ENCODE measurements at places on chromosomes 4 and X. TPM values are rescaled to one million over a fixed set of nuclear protein-coding genes. Genes with fewer than 3 reads are reported as not detected.
A peak's percentile ranks its signal among the peaks of the same experiment; 100 is the strongest.

The MAGEA4 gene
- total RNA-seq, result not detected

The FAM156A gene
- 10.8 TPM for total RNA-seq

The NAT8L gene
- total RNA-seq, result 0.17 TPM

The CLDN34 gene
- 0.24 TPM for total RNA-seq

The RGN gene
- total RNA-seq, result 0.88 TPM

DNA sequence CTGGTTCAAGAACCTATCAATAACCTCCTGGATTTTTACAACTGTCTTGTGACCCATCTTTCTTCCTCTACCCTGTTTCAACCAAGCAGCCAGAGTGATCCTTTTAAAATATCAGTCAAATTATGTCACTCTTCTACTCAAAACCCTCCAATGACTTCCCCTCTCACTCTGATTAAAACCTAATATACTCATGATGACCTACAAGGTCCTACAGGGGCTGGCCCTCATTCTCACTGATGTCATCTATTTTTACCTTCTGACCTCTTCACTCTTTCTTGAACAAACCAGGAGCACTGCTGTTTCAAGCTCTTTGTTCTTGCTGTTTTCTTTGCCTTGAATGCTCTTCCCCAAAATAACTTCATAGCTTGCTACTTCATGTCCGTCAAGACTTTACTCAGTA lies 48.5 kb downstream of the ARHGEF38 start:
- H3K27me3 ChIP-seq, result no peaks in the 10 kb centered on the region
- no peaks in the 10 kb centered on the region for H3K36me3 ChIP-seq
- H3K4me1 ChIP-seq, result no peaks in the 10 kb centered on the region
- H3K27ac ChIP-seq, result no peak overlapping the region

The TNIP3 gene
- 1.2 TPM for total RNA-seq

DNA sequence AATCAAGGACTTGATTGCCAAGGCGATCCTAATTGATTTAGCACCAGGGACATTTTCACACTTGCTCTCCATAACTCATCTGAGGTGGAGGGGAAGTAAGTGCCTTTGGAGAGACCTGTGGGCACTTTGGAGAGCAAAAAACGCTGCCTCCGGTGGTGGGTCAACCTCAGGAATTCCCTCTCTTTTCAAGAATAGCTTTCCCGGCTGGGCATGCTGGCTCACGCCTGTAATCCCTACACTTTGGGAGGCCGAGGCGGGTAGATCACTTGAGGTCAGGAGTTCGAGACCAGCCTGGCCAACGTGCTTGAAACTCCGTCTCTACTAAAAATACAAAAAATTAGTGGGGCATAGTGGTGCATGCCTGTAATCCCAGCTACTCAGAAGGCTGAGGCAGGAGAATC lies 49.2 kb downstream of the PRPS1 start:
- H3K4me3 ChIP-seq, result peak overlapping the region; percentile 23
- H3K36me3 ChIP-seq, result no peaks in the 10 kb centered on the region
- H3K27me3 ChIP-seq, result no peaks in the 10 kb centered on the region
- no peaks in the 10 kb centered on the region for H3K4me1 ChIP-seq
- peak overlapping the region; percentile 75 for H3K27ac ChIP-seq

DNA sequence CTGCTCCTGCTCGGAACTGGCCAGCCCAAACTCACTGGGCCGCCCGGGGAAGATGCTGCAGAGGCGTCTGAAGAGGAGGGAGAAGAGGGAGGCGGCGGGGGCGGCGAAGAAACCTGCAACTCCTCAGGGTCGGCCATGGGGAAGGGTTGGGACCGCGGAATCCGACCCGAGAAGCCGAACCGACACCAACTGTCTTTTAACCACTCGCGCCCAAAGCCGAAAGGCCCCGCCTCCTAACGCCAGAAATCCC lies at the start of gene C4orf46:
TSS of gene C4orf46 (minus strand) at position 223 of the 250 bp plus-strand sequence. CDS start at position 137, 86 bp downstream.
- DNase-seq, result no peak
- H3K36me3 ChIP-seq, result no peaks in the 10 kb centered on the region
- peaks cover 8% of the 10 kb centered on the region for H3K4me1 ChIP-seq
- peak within 1 kb of the TSS; percentile 89 for H3K4me3 ChIP-seq

All from colonic mucosa (tissue), 4 donors.